ENCODE measurements at places on chromosomes 3 and 15. TPM values are rescaled to one million over a fixed set of nuclear protein-coding genes. Genes with fewer than 3 reads are reported as not detected.
A peak's percentile ranks its signal among the peaks of the same experiment; 100 is the strongest.

DNA sequence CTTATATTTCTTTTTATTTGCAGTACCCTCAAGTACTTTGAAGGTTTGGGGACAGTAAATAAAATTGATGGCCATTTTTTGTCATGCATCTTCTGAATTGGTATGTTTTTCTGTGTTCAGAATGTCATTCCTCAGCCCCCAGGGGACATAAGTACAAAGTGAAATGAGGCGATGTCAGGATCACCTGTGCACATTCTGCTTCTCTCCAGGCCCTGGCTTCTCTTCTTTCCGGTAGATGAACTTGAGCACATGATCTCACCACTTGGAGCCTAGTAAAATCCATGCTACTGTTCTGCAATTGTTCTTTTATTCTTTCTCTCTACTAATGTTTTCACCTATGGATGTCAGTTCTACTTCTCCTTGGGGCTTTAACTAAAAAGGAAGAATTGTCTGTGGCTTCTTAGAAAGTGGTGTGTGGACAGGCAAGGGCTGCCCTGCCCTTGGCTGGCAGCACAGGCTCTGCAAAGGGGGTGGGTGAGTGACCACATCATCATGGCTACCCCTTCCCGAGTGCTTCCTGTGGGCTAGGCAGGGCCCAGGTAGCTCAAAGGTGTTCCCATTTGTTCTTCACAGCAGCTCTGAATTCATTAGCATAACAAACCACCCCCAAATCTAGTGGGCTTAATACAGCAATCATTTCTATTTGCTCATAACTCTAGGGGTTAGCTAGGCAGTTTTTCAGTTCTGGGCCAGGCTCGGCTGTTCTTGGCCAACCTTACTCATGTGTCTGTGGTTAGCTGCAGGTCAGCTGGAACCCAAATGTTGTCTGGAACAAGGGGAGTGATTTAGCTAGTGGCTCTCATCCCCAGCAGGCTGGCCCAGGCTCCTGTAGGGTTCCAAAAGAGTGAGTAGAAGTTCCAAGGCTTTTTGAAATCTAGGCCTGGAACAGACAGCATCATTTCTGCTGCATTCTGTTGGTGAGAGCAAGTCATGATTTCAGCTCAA is 154.0 kb upstream of the CTDSPL start:
- peaks cover 2% of the 10 kb centered on the region for H3K27me3 ChIP-seq
- H3K4me3 ChIP-seq, result no peak overlapping the region
- peaks cover 11% of the 10 kb centered on the region for H3K4me1 ChIP-seq
- no peaks in the 10 kb centered on the region for H3K36me3 ChIP-seq
- DNase-seq, result no peak

GRCh38 chr3:42256135-42256819 is 9.7 kb downstream of the CCK start:
- no peak for DNase-seq
- no peak overlapping the region for H3K4me3 ChIP-seq
- H3K27me3 ChIP-seq, result peaks cover 67% of the 10 kb centered on the region
- no peak overlapping the region for H3K27ac ChIP-seq
- H3K4me1 ChIP-seq, result no peaks in the 10 kb centered on the region
- no peaks in the 10 kb centered on the region for H3K36me3 ChIP-seq

GRCh38 chr3:35422836-35423601 is 216.3 kb upstream of the ARPP21 start:
- H3K27me3 ChIP-seq, result no peaks in the 10 kb centered on the region
- H3K4me1 ChIP-seq, result no peaks in the 10 kb centered on the region
- no peak overlapping the region for H3K27ac ChIP-seq
- H3K36me3 ChIP-seq, result no peaks in the 10 kb centered on the region
- no peak overlapping the region for H3K4me3 ChIP-seq
- no peak for DNase-seq

DNA sequence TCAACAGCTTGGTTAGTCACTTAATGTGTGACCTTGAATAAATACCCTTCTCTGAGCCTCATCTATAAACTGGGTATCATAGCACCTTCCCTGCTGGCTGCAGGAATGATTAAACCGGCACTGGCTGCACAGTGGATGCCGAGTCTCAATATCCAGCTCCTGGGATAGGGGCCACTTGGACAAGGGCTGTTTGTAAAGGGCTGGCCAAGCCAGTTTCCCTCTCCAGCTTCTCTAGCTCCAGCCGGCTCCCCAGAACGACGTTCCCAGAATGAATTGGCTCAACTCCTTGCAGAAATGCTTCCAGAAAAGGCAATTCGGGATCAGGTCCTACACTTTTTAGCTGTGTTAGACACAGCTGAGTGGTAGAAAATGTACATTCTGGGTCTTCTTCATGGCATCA is 58.8 kb downstream of the LSM3 start:
- DNase-seq, result no peak
- H3K27me3 ChIP-seq, result peaks cover 2% of the 10 kb centered on the region
- H3K27ac ChIP-seq, result no peak overlapping the region
- no peaks in the 10 kb centered on the region for H3K4me1 ChIP-seq
- no peak overlapping the region for H3K4me3 ChIP-seq

GRCh38 chr15:41797201-41797944 is 23.1 kb downstream of the MAPKBP1 start:
- H3K4me1 ChIP-seq, result peaks cover 33% of the 10 kb centered on the region
- H3K4me3 ChIP-seq, result no peak overlapping the region
- no peak for DNase-seq
- H3K36me3 ChIP-seq, result peaks cover 11% of the 10 kb centered on the region

DNA sequence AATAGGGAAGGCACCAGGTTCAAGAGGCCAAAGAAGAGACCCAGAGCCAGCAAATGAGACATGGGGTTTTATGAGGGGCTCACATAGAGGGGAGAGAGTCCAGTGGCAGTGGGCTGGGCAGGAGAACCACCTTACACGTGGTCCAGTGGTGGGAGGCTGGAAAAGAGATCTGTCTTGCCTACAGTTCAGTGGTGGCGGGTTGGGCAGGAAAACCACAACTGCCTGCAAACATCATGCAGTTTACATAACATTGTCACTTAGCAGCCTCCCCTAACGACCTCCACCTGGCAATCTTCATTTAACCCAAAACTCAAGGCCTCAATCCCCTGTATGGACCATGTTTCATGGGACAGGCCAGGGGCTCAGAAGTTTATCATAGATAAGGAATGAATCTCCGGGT is 29.1 kb downstream of the CRYGS start:
- no peak overlapping the region for H3K27ac ChIP-seq
- DNase-seq, result no peak
- H3K36me3 ChIP-seq, result no peaks in the 10 kb centered on the region
- H3K4me1 ChIP-seq, result peaks cover 4% of the 10 kb centered on the region
- no peak overlapping the region for H3K4me3 ChIP-seq

GRCh38 chr3:62241279-62241678 is 132.1 kb downstream of the FEZF2 start:
- no peaks in the 10 kb centered on the region for H3K36me3 ChIP-seq
- no peak for DNase-seq
- no peaks in the 10 kb centered on the region for H3K27me3 ChIP-seq
- no peak overlapping the region for H3K4me3 ChIP-seq
- H3K4me1 ChIP-seq, result peaks cover 9% of the 10 kb centered on the region

DNA sequence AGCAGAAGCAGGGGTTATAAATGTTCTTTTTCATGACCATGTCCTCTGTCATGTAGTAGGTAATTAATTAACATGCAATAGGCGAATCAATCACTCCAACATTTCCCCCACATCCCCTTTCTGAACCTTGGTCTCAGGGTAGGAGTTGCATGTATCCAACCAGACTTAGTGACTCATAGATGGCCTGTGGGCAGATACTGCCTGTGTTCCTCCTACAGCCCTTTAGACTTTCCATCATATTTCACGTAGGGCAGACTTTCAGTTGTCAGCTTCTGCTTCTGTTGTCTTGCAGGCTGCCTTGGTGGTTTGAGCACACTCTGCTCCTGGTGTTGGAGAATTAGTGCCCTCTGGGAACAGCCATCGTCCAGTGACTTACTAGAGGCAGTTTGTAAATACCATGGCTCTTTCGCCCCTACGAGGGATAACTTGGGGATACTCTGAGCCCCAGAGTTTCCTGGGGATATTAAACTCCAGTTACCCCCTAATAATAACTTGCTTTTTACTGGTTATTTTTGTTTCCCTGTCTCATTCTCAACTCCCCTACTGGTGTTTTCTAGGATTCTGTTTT is 244.4 kb downstream of the EDEM1 start:
- H3K4me1 ChIP-seq, result peaks cover 21% of the 10 kb centered on the region
- H3K27me3 ChIP-seq, result no peaks in the 10 kb centered on the region
- no peak for DNase-seq

- H3K4me3 ChIP-seq, result no peak overlapping the region
- H3K27me3 ChIP-seq, result no peaks in the 10 kb centered on the region
- H3K36me3 ChIP-seq, result peaks cover 13% of the 10 kb centered on the region
- H3K27ac ChIP-seq, result peak overlapping the region; percentile 83
- peaks cover 69% of the 10 kb centered on the region for H3K4me1 ChIP-seq
Observed at GRCh38 chr15:66735909-66736305, 33.9 kb downstream of the SMAD6 start.

GRCh38 chr3:69784954-69785514 is 45.8 kb downstream of the MITF start:
- H3K27me3 ChIP-seq, result no peaks in the 10 kb centered on the region
- peaks cover 50% of the 10 kb centered on the region for H3K4me1 ChIP-seq
- H3K4me3 ChIP-seq, result peak overlapping the region; percentile 32
- no peak for DNase-seq

GRCh38 chr3:188437926-188438325 is 284.0 kb downstream of the LPP start:
- peaks cover 26% of the 10 kb centered on the region for H3K4me1 ChIP-seq
- H3K4me3 ChIP-seq, result no peak overlapping the region
- H3K36me3 ChIP-seq, result no peaks in the 10 kb centered on the region
- no peak overlapping the region for H3K27ac ChIP-seq

- DNase-seq, result no peak
- peaks cover 2% of the 10 kb centered on the region for H3K36me3 ChIP-seq
- peaks cover 12% of the 10 kb centered on the region for H3K4me1 ChIP-seq
Observed at GRCh38 chr3:124791142-124791541, 60.9 kb downstream of the UMPS start.

DNA sequence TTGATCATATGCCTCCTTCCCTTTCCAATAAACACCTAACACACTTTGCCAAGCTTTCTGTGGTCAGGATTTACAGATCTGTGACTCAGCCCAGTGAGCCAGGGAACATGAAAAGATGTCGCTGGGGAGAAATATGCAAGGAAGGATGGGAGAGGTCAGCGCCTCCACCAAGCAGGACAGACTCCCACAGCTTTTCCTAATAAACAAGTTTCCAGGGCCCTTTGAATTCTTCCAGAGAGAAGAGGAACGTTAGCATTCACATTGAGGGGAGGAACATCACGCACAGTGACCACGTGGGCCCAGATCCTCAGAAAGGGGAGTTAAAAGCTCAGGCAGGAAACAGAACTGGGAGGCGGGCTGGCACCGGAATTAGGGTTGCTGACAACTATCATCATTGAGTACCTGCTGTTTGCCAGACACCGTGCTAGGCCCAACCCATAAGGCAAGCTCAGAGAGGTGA is 33.3 kb upstream of the MRPS22 start:
- H3K4me1 ChIP-seq, result peaks cover 11% of the 10 kb centered on the region
- no peaks in the 10 kb centered on the region for H3K36me3 ChIP-seq
- peaks cover 12% of the 10 kb centered on the region for H3K27me3 ChIP-seq
- H3K27ac ChIP-seq, result peak overlapping the region; percentile 61
- no peak overlapping the region for H3K4me3 ChIP-seq

- peaks cover 31% of the 10 kb centered on the region for H3K4me1 ChIP-seq
- peak overlapping the region; percentile 85 for H3K27ac ChIP-seq
- no peaks in the 10 kb centered on the region for H3K27me3 ChIP-seq
- no peak for DNase-seq
Observed at GRCh38 chr3:47890126-47890827, 87.3 kb downstream of the DHX30 start.

- H3K27me3 ChIP-seq, result no peaks in the 10 kb centered on the region
- peaks cover 3% of the 10 kb centered on the region for H3K36me3 ChIP-seq
- H3K27ac ChIP-seq, result no peak overlapping the region
- no peak overlapping the region for H3K4me3 ChIP-seq
- peaks cover 3% of the 10 kb centered on the region for H3K4me1 ChIP-seq
Observed at GRCh38 chr3:17340693-17341092, 401.7 kb downstream of the TBC1D5 start.

GRCh38 chr15:84915606-84915958 is 31.1 kb downstream of the SLC28A1 start:
- peaks cover 30% of the 10 kb centered on the region for H3K4me1 ChIP-seq
- DNase-seq, result no peak
- peak overlapping the region; percentile 100 for H3K27ac ChIP-seq
- H3K27me3 ChIP-seq, result no peaks in the 10 kb centered on the region
- H3K4me3 ChIP-seq, result no peak overlapping the region

DNA sequence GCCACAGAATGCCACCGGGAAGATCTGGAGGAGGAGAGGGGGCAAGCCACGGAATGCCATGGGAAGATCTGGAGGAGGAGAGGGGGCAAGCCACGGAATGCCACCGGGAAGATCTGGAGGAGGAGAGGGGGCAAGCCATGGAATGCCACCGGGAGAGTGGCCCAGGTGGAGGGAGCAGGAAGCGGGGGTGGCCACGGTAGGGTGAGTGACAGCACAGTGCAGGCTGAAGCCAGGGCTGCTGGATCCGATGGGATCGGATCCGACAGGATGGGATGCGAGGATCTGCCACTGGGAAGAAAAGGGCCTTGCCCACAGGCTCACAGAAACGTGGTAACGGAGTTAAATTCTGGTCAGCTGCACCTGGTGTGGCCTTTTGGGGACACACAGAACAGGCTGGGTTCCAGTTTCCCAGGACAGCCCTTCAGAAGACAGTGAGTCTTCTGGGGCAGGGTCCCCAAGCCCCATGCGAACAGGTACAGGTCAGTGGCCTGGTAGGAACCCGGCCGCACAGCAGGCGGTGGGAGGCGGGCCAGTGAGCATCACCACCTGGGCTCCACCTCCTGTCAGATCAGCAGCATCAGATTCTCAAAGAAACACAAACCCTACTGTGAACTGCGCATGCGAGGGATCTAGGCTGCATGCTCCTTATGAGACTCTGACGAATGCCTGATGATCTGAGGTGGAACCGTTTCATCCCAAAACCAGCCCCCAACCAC is 58.8 kb downstream of the XXYLT1 start:
- H3K27ac ChIP-seq, result no peak overlapping the region
- no peak overlapping the region for H3K4me3 ChIP-seq
- no peak for DNase-seq
- peaks cover 29% of the 10 kb centered on the region for H3K4me1 ChIP-seq

GRCh38 chr3:48034000-48034516 is 17.8 kb upstream of the MAP4 start:
- H3K4me1 ChIP-seq, result peaks cover 23% of the 10 kb centered on the region
- H3K36me3 ChIP-seq, result no peaks in the 10 kb centered on the region
- peak overlapping the region; percentile 75 for H3K27ac ChIP-seq
- no peak for DNase-seq

- H3K36me3 ChIP-seq, result no peaks in the 10 kb centered on the region
- DNase-seq, result no peak
- peaks cover 37% of the 10 kb centered on the region for H3K4me1 ChIP-seq
- H3K27ac ChIP-seq, result no peak overlapping the region
- no peak overlapping the region for H3K4me3 ChIP-seq
Observed at GRCh38 chr3:146881966-146882760, 277.0 kb upstream of the PLSCR5 start.

SLC2A2 gene
- total RNA-seq, result not detected

LMCD1 gene
- 22.4 TPM for total RNA-seq

ARGFX gene
- not detected for total RNA-seq

KBTBD13 gene
- 0.09 TPM for total RNA-seq

AMOTL2 gene
- 296 TPM for total RNA-seq

PLS1 gene
- total RNA-seq, result 7.2 TPM

MIX23 gene
- 29.8 TPM for total RNA-seq

OXTR gene
- 12.7 TPM for total RNA-seq

LMAN1L gene
- 0.35 TPM for total RNA-seq
